ENCODE measurements at places on chromosomes 6 and 20. TPM values are rescaled to one million over a fixed set of nuclear protein-coding genes. Genes with fewer than 3 reads are reported as not detected.

DNA sequence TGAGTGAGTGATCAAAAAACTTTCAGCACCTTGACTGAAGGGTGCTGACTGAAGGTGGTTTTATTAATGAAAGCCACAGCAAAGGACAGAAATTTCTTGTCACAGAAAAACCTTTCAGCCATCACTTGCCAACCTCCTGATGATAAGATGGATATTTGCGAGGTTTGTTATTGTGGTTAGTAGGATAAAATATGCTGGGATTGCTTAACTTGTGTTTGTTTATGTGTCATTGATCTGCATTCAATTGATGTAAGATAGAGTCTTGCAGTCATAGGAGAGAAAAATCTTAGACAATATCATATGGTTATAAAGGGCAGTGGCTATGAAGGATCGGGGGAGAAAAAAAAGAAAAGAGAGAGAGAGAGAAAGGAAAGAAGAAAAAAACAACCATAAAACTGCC is 1.2 kb downstream of the TSBP1 start:
- H3K4me1 ChIP-seq = no peaks in the 10 kb centered on the region
- DNase-seq = no peak
- H3K36me3 ChIP-seq = no peaks in the 10 kb centered on the region
- H3K27me3 ChIP-seq = peaks cover 26% of the 10 kb centered on the region

GRCh38 chr6:150992262-150992661 is 126.8 kb downstream of the MTHFD1L start:
- H3K27me3 ChIP-seq = no peaks in the 10 kb centered on the region
- peaks cover 2% of the 10 kb centered on the region for H3K4me1 ChIP-seq
- no peak for DNase-seq
- H3K27ac ChIP-seq = no peak overlapping the region

- H3K4me3 ChIP-seq = no peak overlapping the region
- no peaks in the 10 kb centered on the region for H3K36me3 ChIP-seq
- no peak overlapping the region for H3K27ac ChIP-seq
- DNase-seq = no peak
Observed at GRCh38 chr6:15153191-15153590, 92.7 kb upstream of the JARID2 start.

GRCh38 chr20:15005300-15005986 is 668.0 kb upstream of the FLRT3 start:
- H3K4me3 ChIP-seq = no peak overlapping the region
- DNase-seq = no peak
- H3K27ac ChIP-seq = no peak overlapping the region

DNA sequence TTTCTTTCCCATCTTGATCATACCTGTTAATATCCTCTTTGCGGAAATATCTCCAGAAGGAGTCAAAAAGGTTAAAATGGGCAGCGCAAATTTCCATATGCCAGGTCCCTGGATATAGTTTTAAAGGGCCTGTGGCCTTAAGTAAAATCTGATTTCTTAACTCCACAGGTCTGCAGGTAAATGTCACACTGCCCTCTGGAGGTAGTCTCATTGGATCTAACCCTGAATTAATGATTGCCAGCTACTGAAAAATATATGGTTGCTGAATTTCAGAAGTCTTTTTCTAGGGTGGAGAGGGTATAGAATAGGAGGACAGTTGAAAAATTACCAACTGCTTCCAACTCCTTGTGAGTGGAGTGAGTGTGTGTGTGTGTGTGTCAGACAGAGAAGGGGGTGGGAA is 8.5 kb downstream of the MOXD1 start:
- no peak overlapping the region for H3K4me3 ChIP-seq
- DNase-seq = no peak
- H3K4me1 ChIP-seq = no peaks in the 10 kb centered on the region
- H3K27me3 ChIP-seq = peaks cover 23% of the 10 kb centered on the region
- no peak overlapping the region for H3K27ac ChIP-seq

TCP11 gene
- not detected for total RNA-seq

RIPPLY2 gene
- total RNA-seq = not detected
